Stimulated activated CD4-positive, alpha-beta T cell treated with anti-CD3 and anti-CD28 coated beads, TNF-alpha, amount 100 ng/mL, for 24 hours (primary cell): ENCODE measurements at places on chromosomes 6 and 20.

- no peak for DNase-seq
Observed at GRCh38 chr6:106820412-106820852, 154.1 kb downstream of the CD24 start.

DNA sequence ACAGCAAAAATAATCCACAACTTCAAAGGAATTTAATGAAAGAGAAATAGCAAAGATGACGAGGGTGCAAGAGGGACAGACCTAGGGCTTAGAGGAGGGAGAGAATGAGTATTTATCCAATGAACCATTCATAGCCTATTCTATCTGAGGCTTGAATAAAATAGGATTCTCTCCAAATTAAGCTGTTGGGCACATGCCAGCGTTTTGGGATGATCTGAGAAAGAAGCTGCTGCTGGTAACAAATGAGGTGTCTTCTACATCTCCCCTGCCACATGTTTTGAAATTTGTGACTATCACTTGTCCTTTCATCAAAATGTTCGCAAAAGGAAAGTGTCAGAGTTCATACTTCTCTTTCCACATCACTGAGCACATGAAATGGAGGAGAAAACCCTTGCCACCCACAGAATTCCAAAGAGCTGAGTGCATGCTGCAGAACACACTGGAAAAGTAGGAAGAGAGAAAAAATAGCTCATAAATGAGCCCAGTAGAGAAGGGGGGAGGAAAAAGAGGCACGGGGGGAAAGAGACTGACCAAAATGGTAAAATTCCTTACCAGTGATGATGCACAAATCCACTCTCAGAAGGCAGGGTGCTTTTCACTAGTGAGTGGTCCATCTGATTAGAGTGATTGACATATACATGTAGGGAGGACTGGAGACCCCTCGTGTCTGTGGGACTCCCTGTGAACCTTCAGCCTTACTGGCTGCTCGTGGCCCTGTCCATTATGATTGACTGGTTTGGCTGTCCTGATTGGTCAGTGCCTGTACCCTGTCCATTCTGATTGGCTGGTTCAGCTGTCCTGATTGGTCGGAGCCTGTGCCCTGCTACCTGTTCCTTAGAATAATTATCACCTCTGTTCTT lies 180.5 kb downstream of the OGFRL1 start:
- no peak for DNase-seq

GRCh38 chr20:6265204-6265904 lies 142.5 kb upstream of the FERMT1 start:
- no peak for DNase-seq

DNA sequence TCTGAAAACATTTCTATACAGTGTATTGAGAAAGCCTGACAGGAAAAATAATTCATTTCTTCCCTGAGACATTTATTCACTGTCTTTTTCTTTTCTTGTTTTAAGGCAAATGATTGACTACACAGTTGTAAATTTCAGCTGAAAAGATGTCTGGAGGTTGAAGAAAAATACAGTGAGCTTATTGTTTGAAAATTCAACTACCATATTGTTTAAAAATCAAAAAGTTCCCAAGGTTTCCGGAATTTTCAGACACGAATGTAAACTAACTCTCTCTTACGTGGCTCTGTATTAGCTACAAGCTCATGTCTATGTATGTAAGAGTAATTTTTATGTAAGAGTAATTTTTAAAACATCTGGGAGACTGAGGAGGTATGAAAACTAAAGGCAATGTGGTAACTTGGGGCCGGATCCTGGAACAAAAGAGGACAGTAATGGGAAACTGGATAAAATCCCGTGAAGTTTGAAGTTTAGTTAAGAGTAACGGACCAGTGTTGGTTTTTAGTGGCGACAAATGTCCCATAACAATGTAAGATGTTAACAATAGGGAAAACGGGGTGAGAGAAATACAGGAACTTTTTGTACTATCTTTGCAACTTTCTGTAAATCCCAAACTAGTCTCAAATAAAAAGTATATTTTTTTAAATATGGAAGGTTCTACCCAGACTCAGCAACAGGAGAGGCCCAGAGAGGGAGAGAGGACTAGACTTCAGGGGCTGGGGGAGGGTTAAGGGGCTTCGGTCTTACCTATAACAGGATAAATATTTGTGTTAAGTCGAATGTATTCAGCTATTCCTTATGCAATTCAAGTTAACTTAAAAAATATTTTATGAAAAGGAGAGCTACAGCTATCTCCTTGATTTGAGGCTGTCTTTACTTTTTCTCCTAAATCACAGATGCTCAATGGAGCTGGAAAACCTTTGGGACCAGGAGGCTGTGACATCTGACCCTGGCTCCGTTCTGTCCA lies 1.3 kb downstream of the PTGIS start:
- DNase-seq: no peak

DNA sequence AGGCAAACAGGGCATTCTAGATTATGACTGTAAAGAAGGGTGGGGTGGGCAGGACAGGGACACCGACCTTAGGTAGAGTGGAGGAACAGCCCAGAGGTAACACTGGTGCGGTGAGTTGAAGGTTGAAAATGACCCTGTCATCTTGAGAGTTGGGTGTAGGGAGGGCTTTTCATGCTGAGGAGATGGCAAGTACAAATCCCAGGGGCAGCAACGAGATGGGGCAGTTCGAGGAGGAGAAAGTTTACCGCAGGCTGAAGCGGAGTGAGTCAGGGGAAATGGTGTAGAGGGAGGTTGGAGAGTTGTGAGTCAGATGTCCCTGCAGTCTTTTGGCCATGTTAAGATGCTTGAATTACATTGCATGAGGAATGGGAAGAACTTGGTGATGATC lies 101.1 kb downstream of the HIVEP1 start:
- no peak for DNase-seq

DNA sequence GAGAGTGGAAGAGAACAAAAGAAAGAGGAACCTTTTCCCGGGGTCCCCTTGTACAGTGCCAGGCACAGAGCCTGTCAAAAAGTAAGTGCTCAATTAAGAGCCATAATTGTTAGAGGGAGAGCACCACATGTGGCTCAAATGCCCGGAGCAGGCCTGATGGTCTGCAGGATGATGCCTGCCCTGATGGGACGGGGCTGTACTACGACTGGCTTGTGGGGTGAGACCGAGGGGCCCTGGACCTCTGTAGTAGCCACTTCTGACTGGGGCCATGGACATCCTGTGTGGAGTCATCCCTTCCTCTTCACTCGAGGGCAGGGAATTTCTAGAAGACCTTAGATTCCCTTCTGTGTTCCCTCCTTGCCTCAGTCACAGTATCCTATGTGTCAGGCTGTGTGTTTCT lies 47.9 kb downstream of the KCNK5 start:
- no peak for DNase-seq

DNA sequence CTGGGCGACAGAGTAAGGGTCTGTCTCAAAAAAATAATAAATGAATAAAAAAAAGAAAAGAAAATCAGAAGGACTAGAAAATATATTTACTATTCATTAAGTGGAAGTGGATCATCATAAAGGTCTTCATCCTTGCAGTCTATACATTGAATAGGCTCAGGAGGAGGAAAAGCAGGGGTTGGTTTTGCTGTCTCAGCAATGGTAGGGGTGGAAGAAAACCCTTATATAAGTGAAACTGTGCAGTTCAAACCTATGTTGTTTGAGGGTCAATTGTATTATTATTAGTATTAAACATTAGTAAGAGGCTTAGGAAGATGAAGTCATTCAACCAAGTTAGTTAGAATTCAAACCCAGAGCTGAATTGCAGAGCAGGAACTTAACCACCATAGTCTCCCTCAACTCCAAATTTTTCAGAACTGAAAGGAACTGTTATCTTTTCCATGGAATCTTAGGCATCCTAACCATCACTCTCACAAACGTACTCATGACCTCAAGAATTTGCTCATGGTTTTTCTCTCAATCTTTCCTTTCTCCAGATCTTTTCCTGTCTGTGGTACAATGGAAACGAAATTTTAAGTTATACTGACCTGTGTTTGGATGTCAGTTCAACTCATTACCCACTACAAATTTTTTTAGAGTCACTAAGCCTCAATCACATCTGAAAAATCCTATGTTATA lies 7.7 kb upstream of the SMIM13 start:
- DNase-seq: no peak

- DNase-seq: no peak
Observed at GRCh38 chr20:62272200-62272599, 30.6 kb upstream of the ADRM1 start.

GRCh38 chr6:130679684-130680083 lies 147.5 kb upstream of the SMLR1 start:
- DNase-seq: no peak

DNA sequence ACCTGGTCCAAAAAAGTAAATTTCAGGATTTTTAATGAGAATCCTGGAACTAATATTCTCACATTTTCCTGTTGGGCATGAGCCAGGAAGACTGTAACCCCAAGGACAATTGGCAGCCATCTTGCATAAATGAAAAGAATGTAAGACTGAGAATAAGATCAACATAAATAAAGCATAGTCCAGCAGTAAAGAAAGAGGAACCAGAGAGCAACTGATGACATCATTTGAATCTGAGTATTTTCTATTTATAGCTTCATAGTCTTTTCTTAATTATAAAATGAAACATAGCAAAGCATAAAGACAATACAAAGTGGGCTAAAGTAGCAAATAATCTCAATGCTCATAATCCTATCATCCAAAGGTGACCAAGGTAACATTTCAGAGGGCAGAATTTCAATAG lies 26.6 kb upstream of the FBXL4 start:
- no peak for DNase-seq

DNA sequence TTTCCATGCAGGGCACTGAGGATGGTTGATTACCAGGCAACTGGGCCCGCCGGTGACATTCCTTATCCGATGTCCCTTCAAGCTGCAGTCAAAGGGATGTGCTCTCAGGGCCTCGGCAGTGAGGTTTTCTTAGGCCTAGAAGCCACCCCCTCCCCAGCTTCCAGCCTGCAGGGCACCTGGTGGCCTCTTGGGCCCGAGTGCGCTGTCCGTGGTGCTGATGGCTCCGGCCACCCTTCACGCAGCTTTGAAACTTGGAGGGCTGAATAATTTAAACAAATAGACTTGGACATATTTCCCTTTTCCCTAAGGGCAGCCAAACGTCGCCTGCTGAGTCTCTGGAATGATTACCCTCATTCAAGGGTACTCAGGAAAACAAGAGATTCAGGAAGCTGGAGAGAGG lies 8.9 kb upstream of the MLN start:
- peak; percentile 32 for DNase-seq

DNA sequence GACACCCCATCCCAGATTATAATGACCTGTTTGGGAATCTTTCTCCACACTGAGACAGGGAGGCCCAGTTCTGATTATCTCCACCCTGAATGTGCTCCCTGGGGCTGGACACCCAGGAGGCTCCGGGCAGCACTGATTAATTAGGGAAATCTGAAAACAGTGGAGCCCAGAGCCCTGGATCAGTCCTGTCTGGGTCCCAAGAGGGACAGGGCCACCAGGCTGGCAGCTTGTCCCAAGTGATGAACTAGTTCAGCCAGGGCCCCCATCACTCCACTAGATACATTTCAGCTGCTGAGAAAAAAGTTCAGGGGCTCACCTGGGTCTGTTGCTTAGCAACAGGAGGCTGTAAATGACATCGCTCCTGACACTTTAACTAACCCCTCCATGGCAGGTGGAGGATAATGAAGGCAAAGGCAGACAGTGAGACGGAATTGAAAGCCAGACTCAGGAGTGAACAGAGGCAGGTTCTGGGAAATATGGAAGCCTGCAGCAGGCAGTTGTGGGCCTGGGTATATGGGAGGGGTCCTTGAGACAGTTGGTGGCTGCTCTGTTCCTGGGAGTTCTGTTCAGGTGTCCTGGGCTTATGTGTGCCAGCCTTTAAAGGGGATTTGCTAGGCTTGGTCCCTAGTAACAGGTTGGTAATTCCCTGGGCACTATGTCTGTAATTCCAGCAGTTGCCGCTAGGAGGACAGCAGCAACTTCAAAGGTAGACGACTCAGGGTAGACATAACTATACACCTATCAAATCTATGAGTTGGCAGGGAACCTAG lies 78.3 kb upstream of the CTNNBL1 start:
- peak; percentile 58 for DNase-seq

DNA sequence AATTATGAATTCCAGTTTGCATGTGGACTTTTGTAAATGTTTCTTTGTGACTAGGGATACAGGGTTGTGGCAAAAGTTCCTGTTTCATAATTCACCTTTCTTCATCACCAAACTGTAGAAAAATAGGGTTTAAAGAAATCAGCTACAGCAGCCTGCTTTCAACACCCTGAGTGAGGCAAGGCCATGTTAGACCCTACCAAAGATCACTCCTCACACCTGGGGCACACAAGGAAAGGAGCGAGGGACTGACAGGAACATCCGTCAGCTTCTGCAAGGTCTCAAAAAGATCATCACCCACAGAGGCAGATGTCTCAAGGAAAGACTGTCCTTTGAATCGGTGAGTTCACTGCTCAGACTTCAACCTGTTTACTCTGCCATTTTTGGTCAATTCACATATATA lies 10.5 kb upstream of the STX11 start:
- DNase-seq: no peak

DNA sequence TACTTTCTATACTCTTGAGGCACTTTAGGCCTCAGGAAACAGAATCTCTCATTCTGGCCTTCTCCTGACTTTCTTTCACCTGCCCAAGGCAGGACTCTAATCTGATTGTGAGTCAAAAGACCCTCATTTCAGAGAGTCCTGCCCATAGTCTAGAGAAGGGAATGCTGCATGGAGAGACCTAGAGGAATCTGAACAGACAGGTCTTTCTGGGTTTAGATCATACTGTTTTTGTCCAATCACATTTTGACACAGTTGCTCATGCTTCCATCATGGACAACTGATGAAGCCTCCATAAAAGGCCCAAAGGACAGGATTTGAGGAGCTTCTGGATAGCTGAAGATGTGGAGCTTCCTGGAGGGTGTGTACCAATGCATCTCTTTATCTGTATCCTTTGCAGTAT lies 48.1 kb upstream of the BTBD3 start:
- no peak for DNase-seq

GRCh38 chr6:16918586-16918985 lies 157.3 kb upstream of the ATXN1 start:
- DNase-seq: no peak

DNA sequence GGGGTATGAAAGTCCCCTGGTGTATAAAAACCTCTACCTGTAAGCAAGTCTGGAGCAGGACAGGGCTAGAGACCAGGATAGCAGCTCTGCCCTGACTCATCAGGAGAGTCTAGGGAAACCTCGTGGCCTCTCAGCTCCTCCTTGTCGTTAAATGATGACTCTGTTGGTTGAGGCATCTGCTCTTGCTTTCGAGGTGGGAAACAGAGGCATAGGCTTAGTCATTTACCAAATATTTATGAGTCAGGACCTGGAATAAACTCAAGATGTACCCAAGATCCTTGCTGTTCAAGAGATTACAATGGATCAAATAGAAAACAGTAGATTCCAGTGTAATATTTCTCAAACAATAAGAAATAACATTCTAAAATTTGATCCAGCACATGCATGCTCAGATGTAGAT lies 5.5 kb downstream of the MANBAL start:
- DNase-seq: no peak

- no peak for DNase-seq
Observed at GRCh38 chr6:158459726-158460125, 100.2 kb upstream of the TMEM181 start.

DNA sequence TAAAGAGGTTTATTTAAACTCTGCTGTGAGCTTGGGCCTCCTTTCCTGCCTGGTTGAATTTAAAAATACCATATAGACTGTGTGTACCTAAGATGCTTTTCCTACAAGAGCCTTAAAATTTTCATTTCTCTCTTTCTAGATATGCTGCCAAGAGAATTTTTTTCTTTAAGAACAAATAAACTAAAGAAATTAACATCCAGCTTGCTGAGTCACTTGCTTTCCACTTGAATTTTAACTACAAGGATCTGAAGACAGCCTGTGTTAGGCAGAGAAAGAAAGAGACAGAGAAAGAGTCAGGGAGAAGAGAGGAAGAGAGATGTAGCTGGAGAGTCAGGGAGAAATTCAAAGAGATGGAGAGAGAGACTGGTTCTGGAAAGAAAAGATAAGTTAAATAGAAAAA lies 18.3 kb upstream of the SNAP25 start:
- DNase-seq: no peak
